Activated T-helper 2 cell treated with anti-CD3 and anti-CD28 coated beads, Interferon-gamma antibody, Interleukin-2, Interleukin-4, amounts not matched to agents 10 μg/mL and 5 μg/mL and 100 μg/mL, durations not matched to agents 14 hours and 24 hours and 36 hours (primary cell): ENCODE measurements at places on chromosomes 16 and 17. TPM values are rescaled to one million over a fixed set of nuclear protein-coding genes. Genes with fewer than 3 reads are reported as not detected.

- peaks cover 49% of the 10 kb centered on the region for H3K4me1 ChIP-seq
- peaks cover 16% of the 10 kb centered on the region for H3K36me3 ChIP-seq
- no peaks in the 10 kb centered on the region for H3K27me3 ChIP-seq
Observed at GRCh38 chr17:38701504-38702165, 3.4 kb upstream of the MLLT6 start.

GRCh38 chr17:47889734-47890529 lies 6.1 kb upstream of the SP2 start:
- DNase-seq: peak; percentile 80
- H3K4me3 ChIP-seq: no peak overlapping the region
- H3K27ac ChIP-seq: no peak overlapping the region

GRCh38 chr16:2371421-2371820 lies 30.9 kb upstream of the ABCA3 start:
- peaks cover 31% of the 10 kb centered on the region for H3K27me3 ChIP-seq
- H3K4me1 ChIP-seq: no peaks in the 10 kb centered on the region
- no peak for DNase-seq

DNA sequence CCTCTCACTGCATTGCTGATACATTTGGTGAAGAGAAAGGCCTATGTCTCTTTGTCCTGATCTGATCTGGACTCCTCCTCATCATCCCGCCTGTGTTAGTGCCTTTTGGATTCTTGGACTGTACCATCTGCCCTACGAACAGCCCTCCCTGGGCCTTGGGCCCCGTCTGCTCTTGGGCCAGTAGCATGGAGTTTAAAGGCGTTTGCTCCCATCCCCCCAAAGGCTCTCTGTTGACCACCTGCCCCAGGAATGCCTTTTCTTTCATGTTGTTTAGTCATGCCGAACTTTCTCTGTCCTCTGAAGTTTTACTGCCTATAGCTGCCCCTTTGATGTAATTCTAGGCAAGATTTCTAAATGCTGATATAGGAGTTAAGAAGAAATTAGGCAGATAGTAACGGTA lies 30.9 kb upstream of the MEAK7 start:
- H3K4me3 ChIP-seq: no peak overlapping the region
- peaks cover 65% of the 10 kb centered on the region for H3K36me3 ChIP-seq
- H3K27me3 ChIP-seq: no peaks in the 10 kb centered on the region
- peaks cover 26% of the 10 kb centered on the region for H3K4me1 ChIP-seq
- H3K27ac ChIP-seq: no peak overlapping the region

DNA sequence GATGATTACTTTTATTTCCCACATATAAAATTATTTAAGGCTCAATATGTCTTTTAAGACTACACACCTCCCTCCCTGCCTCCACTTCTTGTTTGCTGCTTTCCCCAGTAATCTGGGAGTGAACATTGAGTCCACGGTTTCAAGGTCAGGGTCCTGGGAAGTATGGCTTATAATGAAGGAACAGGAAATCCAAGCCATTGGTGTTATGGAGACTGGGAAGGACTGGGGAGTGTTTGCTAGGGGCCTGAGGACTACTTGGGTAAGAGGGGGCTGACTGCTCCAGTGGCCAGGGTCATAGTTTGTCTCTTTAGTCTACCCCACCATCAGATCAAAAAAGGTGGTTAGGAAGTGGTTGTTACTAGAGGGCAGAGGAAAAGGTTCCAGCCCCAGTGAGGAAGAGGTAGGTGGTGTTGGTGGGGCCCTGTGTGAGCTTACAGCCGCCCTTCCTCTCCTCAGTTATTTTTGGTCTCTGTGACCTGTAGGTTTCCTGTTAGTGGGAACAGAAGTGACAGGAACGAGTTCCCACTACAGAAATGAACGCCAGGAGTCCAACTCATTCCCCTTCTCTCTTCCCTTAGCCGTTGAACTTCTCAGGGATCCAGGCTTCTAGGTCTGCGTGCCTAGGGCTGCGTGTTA lies 742 bp upstream of the SLC16A13 start:
- H3K27ac ChIP-seq: peak overlapping the region; percentile 96
- peak overlapping the region; percentile 90 for H3K4me3 ChIP-seq
- peaks cover 12% of the 10 kb centered on the region for H3K36me3 ChIP-seq

- H3K4me1 ChIP-seq: peaks cover 23% of the 10 kb centered on the region
- no peak overlapping the region for H3K27ac ChIP-seq
- no peak overlapping the region for H3K4me3 ChIP-seq
Observed at GRCh38 chr17:3973495-3974137, 9.4 kb upstream of the ATP2A3 start.

DNA sequence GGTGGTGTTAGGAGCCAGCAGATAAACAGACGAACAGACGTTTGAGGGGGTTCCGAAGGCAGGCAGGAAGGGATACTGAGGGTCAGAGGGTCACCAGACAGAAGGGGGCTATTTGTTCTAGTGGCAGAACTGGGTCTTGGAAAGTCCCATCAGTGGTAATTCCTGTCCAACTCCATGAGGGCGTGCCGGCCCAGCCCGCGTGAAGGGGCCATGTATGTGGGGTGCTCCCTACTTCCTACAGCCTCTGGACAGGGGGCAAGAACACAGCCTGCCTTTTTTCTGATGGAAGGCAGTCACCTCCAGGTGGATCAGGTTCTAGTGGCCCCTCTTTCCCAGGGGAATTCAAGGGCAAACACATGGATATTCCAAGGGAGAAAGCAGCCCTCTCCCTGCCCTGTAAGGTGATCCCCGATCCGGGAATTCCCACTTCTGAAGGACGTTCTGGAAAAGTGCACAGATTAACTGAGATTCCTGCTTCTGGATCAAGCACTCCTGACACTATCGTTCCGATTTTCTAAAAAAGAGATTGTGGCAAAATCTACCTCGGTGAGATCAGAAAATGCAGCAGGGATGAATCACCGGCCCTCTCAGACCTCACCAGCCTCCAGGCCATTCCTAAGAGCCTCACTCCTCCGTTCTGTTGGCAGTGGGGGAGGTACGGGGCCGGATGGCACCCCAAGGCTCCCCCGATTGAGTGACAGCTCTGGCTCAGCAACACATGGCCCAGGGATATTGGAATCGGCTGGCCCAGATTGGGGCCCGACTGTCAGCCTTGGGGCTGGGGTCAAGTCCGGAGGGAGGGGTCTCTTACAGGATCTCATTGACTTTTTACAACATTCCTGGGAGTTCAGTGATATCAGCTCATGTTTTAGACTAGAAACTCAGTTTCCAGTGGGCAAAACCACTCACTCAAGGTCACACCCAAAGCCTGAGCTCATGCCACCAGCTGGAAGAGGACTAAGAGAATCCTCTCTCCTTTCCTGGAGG lies 12.4 kb downstream of the STX1B start:
- peak overlapping the region; percentile 54 for H3K4me3 ChIP-seq
- no peaks in the 10 kb centered on the region for H3K36me3 ChIP-seq
- no peak overlapping the region for H3K27ac ChIP-seq
- peaks cover 10% of the 10 kb centered on the region for H3K4me1 ChIP-seq

Gene MYH13
- not detected in 2 replicates for total RNA-seq

Gene TEX19
- total RNA-seq: not detected in 2 replicates
